ENCODE measurements at places on chromosomes 16 and 17. TPM values are rescaled to one million over a fixed set of nuclear protein-coding genes. Genes with fewer than 3 reads are reported as not detected.

DNA sequence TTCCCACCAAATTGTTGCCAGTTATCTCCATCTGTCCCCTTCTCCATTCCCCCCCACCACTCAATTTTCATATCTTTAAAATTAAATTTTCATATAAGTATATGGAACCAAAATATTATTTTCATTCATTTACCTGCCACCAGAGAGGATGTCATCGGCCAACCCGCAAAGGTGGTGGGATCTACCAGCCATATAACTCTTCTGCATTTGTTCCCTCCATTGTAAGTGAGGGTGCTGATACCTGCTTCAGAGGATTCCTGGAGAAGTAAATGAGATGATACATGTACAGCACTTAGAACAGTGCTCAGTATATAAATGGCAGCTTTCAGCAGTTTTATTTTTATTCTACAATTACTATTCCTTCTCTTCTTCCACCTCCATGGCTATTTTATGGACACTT is 15.0 kb downstream of the HLF start:
- no peak for DNase-seq

DNA sequence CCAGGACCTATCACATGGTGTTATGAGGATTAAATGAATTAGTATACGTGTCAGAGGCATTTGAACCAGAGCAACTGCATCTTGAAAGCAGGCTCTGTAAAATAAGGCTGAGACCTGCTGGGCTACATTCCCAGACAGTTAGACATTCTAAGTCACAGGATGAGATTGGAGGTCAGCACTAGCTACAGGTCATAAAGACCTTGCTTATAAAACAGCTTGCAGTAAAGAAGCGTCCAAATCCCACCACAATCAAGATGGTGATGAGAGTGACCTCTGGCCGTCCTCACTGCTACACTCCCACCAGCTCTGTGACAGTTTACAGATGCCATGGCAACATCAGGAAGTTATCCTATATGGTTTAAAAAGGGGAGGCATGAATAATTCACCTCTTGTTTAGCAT is 71.8 kb downstream of the IRF8 start:
- no peak for DNase-seq

KCNJ18 gene
- not detected for total RNA-seq

CES1 gene
- total RNA-seq: 22.7 TPM

GRCh38 chr17:37082311-37082860 is 133.6 kb downstream of the AATF start:
- no peak for DNase-seq

PRRT2 gene
- 39.4 TPM for total RNA-seq

DNA sequence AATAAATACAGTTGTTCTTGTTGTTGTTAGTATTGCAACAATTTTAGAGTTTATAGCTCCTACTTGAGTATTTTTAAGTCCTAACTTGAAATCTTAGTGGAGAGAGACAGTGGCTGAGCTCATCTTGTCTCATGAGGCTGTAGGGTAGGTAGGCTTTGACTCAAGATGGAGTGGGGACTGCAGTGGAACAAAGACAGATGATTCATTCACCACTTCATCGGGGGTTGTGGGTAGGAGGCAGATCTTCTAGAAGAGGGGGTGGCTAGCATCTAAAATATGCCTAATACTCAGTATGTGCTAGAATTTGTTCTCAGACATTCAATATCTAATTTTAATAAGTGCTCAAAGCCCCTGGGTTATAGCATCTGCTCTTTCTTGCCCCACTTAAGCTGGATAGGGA is 13.1 kb upstream of the MMD start:
- DNase-seq: no peak

- no peak for DNase-seq
These were observed 13.8 kb downstream of the ITGB3 start for GRCh38 chr17:47267354-47267828.

GRCh38 chr16:2188395-2188794 is 8.0 kb downstream of the CASKIN1 start:
- no peak for DNase-seq

MMP2 gene
- total RNA-seq: 249 TPM
